Fibroblast of lung (primary cell): ENCODE measurements at places on chromosomes 16 and 17.

DNA sequence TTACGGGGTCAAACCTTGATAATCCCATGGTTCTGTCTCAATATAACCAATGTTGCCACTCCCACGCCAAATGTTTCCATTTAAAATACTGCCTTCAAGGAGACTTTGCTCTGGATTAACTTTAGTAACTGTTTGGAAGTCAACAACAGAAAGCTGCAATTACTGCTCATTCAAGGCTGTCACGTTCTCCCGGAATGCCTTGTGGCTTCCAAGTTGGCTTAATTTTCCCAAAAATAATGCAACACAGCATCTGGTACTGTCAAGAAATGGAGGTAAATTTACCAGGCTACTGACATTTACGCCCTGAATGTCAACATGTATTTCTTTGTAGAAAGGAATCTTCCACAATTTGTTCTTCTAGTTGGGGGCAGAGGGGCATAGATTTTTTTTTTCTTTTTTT is 38.2 kb downstream of the GPRC5B start:
- DNase-seq = no peak

DNA sequence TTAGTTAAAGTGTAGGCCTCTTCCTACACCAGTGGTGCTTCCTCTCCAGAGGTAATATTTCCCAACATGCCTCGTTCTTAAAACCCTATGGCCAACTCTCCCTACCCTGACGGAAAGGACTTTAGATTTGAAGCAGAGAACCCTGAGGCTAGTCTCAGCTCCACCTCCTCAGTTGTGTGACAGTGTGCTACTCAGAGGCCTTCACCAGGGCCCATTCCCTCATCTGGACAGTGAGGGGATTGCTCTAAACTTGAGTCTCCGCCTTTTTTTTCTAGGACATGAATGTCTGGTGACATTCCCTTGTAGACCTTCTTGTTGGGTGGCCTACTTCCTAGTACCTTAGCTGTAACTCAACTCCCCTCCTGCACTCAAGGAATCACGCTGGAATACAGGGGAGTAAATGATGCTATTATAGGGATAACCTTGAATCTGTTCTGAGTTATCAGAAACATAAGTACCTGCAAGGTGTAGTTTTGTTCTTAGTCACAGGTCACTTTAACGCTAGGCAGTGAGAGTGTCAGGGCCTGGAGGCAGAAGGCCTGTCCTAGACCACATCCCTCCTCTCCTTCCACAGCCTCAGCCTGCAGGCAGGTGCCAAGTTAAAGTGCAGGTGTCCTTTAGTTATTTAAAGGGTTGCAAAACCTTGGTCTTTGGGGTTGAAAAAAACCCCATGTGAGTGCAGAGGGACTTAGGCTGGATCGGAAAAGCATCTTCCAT is 26.9 kb downstream of the LDHD start:
- DNase-seq = no peak

DNA sequence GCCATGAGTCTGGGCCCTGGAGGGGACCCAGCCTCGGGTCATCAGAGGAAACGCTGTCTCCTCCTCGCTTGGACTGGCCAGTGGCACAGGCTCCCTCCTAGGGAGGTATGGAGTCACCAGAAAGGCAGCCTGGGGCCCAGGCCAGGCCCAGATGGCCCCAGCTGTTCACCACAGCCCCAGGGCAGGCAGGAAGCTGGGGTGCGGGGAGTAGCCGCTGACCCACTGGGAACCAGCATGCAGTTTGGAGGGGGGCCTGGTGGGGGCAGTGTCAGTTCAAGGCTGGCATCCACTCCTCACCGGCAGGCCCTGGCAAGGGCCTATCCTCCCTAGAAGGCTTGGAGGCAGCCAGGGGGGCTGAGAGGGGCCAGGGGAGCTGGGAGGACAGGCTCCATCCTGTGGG is 48.8 kb downstream of the SDK2 start:
- peak; percentile 40 for DNase-seq

DNA sequence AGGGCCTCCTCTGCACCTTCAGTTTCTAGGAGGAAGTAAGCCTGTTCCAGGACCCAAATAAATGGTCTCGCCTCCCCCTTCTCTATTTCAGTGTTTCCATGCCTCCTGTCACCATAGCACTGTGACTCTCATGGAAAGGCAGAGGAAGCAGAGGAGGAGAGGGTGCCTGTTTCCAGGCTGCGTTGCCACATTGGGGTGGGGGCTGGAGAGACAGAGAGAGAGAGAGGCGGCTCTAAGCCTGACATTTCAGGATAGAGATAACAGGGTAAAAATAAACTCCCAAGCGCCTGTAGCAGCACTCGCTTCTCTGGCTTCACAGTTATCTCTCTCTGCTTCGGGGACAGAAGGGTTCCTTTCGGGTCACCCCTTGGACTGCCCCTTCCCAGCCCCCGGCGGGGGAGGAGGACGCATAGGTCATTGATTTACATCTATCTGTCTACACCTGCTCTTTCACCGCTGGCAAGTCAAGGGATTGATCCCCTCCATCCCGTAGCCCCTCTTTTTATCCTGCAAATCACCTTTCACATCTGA is 71.2 kb upstream of the MRTFB start:
- DNase-seq = no peak

DNA sequence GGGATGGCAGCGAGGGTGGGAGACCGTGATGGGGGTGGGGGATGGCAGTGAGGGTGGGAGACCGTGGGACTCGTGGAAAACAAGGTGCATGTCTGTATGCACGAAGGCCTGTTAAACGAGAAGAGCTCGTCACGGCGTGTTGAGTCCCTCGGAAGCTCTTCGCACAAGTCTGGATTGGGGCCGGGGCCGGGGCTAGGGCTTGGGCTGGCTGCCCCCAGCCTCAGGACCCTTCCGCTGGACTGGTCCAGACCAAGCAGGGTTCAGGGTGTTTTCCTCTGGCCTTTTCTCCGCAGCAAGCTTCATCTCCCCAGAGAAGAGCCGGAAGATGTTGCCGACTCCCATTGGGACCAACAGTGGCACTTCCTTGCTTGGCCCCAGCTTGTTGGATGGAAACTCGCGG is 7.7 kb upstream of the JPT2 start:
- no peak for DNase-seq

GRCh38 chr17:72730077-72730476 is 362.4 kb downstream of the SLC39A11 start:
- peak; percentile 77 for DNase-seq

DNA sequence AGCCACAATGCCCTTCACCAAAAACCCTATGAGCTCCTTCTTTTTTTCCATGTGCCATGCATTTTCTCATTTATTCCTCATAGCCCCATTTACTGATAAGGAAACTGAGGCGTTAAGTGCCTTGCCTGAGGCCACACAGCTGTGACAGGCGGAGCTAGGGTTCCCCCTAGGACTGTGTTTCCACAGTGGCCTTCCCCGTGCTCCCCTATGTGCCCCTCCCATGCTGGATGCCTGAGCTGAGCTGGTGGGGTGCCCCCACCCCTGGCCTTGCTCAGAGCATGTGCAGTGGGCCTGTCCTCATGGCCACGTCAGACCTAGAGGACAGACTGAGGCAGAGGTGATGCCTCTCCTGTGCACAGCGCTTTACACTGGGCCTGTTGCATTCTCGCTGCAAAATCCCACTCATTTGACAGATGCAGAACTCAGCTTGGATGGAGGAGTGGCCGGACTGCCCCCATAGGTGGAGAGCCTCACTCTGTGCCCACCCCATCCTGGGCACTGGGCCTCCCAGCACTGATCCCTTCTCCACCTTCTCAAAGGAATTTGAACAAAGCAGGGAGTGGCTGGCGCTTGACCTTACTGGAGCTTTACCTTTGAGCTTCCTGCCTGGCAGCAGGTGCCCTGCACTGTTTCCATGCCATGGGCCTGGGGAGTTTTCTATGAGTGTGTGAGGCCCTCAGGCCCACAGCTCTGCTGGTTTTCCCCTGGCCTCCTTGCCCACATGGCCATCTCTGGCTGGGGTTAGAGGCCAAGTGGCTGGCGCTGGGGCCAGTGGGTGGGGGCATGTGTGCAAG is 2.6 kb downstream of the MAP2K3 start:
- no peak for DNase-seq

- DNase-seq = no peak
Observed at GRCh38 chr16:87782033-87782432, 16.2 kb upstream of the KLHDC4 start.

DNA sequence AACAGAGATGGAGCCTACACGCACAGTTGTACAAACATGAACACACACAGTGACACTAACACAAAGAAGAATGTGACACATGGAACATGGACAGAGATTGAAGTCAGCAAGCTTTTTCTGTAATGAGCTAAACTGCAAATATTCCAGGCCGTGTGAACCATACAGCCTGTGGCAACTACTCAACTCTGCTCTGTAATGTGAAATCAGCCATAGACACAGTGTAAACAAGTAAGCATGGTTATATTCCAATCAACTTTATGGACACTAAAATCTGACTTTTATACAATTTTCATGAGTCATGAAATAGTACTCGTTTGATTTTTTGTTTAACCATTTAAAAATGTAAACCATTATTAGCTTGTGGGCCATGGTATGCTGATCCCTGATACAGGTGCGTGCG is 120.2 kb downstream of the SMG6 start:
- DNase-seq = peak; percentile 58

GRCh38 chr17:8754890-8755289 is 3.5 kb downstream of the SPDYE4 start:
- no peak for DNase-seq

- DNase-seq = peak; percentile 45
Observed at GRCh38 chr16:51359141-51359955, 208.3 kb upstream of the SALL1 start.

- peak; percentile 52 for DNase-seq
Observed at GRCh38 chr17:1251866-1252608, 18.2 kb upstream of the BHLHA9 start.

DNA sequence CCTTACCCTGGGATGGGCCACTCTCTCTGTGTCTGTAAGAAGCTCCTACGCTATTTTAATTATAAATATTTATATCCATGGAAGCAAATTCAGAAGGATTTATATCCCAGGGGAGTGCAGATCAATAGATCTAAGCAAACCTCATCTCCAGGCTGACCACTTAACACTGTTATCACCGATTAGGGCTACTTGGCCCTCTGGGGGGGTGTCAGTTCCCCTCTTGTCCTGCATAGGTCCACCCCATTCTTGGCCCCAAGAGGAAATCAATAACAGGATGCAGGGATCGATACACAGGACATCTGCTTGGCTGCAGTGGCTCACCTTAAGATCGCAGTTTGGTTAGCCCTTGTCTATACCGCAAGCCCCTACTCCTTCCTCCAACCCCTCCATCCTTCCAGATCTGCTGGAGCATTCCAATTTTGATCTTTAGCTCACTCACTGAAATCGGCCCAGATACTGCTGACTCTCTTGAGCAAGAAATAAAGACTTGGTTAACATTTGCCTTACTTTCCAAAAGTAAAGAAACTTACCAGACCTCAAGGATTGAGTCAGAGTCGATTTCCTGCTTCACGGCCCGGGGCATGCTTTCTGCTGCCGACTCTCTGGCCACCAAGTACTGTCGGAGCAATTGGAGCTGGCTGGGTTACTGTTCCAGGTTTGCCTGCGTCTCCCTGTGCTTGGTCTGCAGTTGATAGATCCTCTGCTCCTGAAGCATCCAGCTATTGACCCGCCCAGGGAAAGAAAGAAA is 112.3 kb upstream of the PMFBP1 start:
- no peak for DNase-seq

DNA sequence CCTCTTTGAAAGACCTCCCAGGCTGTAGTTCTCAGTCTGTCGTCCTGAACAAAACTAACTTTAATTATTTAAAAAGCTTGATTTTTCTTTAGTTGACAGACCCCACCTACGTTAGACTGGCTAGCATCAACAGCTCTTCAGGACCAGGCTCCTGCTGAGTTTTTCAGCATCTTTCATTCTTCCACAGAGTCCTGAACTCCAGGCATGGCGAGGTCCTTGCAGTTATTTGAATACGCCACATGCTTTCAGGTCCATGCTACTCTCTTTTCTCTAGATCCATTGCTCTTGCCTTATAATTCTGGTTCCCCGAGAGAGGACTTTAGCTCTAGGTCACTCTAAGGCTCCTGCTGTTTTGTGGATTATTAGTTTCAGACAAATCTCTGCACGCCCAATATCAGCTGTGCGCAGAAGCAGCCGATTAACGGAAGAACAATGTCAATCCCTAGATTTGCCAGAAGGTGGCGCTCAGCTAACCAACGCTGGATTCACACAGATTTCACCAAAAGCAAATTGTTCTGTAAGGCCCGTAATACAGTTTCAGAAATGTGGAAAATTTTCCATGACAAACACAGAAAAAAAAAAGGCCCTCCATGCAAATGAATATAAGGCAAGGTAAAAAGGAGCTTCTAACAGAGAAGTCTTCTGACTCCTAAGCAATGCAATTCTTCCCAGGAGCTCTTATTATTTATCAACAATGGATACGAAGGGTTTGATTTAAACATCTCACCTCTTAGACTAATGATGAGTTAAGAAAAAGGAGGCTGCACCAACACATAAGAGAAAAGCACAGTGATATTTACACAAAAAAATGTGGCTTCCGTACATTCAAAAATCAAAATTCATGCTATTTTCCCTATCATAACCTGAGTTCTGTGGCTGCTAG is 33.5 kb upstream of the BCO1 start:
- peak; percentile 72 for DNase-seq
